Activated T-helper 2 cell treated with anti-CD3 and anti-CD28 coated beads, Interferon-gamma antibody, Interleukin-2, Interleukin-4, amounts not matched to agents 10 μg/mL and 5 μg/mL and 100 μg/mL, durations not matched to agents 14 hours and 24 hours and 36 hours (primary cell): ENCODE measurements at places on chromosomes 5 and 9.

- no peak overlapping the region for H3K27ac ChIP-seq
- no peaks in the 10 kb centered on the region for H3K27me3 ChIP-seq
- H3K36me3 ChIP-seq = peaks cover 23% of the 10 kb centered on the region
Observed at GRCh38 chr5:142156839-142157463, 48.4 kb downstream of the NDFIP1 start.

DNA sequence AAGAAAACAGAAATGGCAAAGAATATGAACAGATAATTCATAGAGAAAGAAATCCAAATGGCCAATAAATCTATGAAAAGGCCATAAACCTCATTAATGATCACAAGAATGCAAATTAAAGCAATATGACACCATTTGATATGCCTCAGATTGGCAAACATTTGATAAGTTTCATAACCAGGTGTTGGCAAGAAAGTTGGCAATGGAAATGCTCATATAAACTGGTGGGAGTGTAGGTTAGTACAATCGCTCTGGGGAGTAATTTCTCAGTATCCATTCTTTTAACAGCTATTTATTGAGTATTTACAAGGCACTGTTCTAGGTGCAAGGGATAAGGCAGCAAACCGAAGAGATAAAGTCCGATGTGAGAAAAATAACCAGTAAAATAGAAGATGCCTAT is 154.5 kb downstream of the TTLL11 start:
- no peaks in the 10 kb centered on the region for H3K4me1 ChIP-seq
- DNase-seq = no peak
- H3K36me3 ChIP-seq = no peaks in the 10 kb centered on the region

- no peaks in the 10 kb centered on the region for H3K4me1 ChIP-seq
- no peak for DNase-seq
- H3K4me3 ChIP-seq = no peak overlapping the region
- no peaks in the 10 kb centered on the region for H3K36me3 ChIP-seq
Observed at GRCh38 chr5:157447201-157447637, 12.8 kb upstream of the NIPAL4 start.

- no peak overlapping the region for H3K27ac ChIP-seq
- no peak for DNase-seq
- H3K27me3 ChIP-seq = peaks cover 62% of the 10 kb centered on the region
- H3K4me3 ChIP-seq = peak overlapping the region; percentile 79
Observed at GRCh38 chr5:69493396-69494133, 975 bp downstream of the OCLN start.

DNA sequence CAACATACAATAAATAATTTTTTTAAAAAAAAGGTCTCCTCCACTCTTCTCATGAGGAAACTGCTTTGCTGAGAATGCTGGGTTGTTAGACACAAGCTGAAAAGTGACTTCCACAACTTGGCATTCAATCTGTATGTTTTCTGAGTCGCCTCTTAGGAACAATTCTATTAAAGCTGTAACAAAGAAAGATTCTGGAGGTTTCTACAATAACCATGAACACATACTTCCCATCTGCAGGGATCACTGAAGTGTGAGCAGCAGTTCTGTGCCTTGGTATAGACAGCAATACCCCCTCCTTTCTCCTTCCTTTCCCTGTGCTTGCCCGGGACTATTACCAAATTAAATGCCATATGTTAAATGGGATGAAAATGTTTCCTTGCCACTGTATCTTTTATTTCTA is 1.5 kb downstream of the DIRAS2 start:
- DNase-seq = no peak
- no peaks in the 10 kb centered on the region for H3K4me1 ChIP-seq
- no peaks in the 10 kb centered on the region for H3K36me3 ChIP-seq
- peaks cover 55% of the 10 kb centered on the region for H3K27me3 ChIP-seq

DNA sequence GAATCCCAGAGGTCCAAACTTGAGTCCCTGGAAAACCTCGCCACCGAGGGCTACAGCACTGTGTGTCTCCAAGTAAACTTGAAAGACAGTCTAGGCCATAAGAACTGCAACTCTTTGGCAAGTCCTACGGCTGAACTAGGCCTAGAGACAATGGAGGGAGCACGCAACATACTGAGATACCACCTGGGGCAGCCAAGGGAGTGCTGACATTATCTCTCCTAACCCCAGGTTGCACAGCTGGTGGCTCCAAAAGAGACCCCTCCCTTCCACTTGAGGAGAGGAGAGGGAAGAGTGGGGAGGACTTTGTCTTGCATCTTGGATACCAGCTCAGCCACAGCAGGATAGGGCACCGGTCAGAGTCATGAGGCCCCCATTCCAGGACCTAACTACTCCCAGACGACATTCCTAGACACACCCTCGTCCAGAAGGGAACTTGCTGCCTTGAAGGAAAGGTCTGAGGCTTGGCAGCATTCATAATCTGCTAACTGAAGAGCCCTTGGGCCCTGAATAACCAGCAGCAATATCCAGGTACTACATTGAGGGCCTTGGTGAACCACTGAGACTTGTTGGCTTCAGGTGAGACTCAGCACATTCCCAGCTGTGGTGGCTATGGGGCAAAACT is 42.7 kb downstream of the AP3B1 start:
- H3K4me3 ChIP-seq = no peak overlapping the region
- H3K4me1 ChIP-seq = no peaks in the 10 kb centered on the region
- H3K36me3 ChIP-seq = peaks cover 48% of the 10 kb centered on the region
- no peak overlapping the region for H3K27ac ChIP-seq

DNA sequence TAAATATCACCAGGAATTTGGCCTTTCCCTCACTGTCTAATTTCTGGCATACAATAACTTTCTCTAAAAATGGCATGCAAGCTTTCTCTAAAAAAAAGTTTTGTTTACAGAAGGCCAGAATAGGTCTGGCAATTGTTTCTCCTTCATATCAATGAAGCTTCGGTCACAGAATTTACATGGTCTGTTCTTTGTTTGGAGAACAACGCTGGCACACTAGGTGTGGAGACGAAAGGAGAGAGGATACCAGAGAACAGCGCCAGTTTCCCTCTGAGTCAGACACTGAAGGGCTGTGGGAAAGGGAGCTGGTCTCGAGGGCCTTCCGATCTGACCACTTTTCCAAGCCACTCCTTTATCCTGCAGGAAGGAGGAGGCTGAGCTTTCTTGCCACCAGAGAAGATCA is 60.1 kb upstream of the ITGA1 start:
- H3K36me3 ChIP-seq = peaks cover 24% of the 10 kb centered on the region
- no peaks in the 10 kb centered on the region for H3K27me3 ChIP-seq
- peaks cover 62% of the 10 kb centered on the region for H3K4me1 ChIP-seq
- no peak overlapping the region for H3K4me3 ChIP-seq

- no peaks in the 10 kb centered on the region for H3K27me3 ChIP-seq
- H3K27ac ChIP-seq = no peak overlapping the region
- H3K4me3 ChIP-seq = no peak overlapping the region
- H3K36me3 ChIP-seq = no peaks in the 10 kb centered on the region
- no peaks in the 10 kb centered on the region for H3K4me1 ChIP-seq
Observed at GRCh38 chr5:103808464-103809106, 246.0 kb upstream of the NUDT12 start.

GRCh38 chr9:133768371-133768858 is 30.3 kb upstream of the SARDH start:
- no peak overlapping the region for H3K4me3 ChIP-seq
- H3K27me3 ChIP-seq = no peaks in the 10 kb centered on the region
- no peak overlapping the region for H3K27ac ChIP-seq

DNA sequence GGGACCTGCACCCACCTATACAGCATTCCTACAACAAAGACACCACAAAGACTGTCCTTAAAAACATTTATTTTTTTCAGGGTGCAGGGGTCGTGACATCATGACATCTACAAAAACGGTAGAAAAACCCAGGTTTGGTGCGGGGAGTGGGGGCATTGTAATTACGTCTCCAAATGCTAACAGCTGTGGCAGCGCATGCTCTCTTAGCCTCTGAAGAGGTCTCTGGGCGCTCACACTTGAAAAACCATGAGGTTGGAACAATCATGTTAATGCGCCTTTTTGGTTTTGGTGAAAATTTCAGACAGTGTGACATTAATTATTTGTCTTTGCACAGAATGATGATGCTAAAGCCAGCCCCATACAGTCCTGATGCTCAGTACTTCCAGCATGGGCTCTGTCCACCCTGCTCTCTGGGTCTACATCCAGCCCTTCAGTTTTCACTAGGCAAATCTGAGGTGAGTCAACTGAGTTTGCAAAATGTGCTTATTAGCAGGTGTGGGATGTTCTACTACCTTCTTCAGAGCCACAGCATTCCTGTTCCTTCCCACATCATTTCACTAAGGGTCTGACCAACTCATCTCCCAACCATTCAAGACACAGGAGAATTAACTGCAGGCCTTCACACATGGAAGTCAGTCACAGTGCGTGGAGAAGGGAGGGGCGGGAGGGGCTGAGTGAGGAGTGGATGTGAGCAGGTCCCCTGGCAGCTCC is 14.1 kb downstream of the ALDH1B1 start:
- no peaks in the 10 kb centered on the region for H3K36me3 ChIP-seq
- peaks cover 7% of the 10 kb centered on the region for H3K27me3 ChIP-seq
- DNase-seq = no peak
- no peak overlapping the region for H3K4me3 ChIP-seq
- H3K27ac ChIP-seq = no peak overlapping the region
- H3K4me1 ChIP-seq = no peaks in the 10 kb centered on the region

DNA sequence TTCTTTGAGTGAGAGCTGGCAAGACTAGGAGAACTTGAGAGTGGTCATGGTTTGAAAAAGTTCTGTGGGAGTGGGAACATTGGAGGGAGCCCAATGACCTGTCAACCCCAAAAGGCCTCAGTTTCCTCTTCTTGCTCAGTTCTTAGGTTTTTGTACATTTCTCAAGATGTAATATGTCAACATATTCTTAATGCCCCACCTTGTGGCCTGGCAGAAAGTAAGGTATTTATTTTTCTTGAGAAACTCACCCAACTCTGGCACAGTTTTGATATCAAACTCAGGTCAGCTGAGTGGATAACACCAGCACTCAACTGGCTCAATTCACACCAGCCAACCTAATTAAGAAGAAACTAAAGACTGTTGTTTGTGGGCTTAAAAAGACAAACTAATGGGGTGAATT is 123.0 kb upstream of the SLC27A6 start:
- no peaks in the 10 kb centered on the region for H3K4me1 ChIP-seq
- no peaks in the 10 kb centered on the region for H3K36me3 ChIP-seq
- no peak overlapping the region for H3K27ac ChIP-seq
- no peak overlapping the region for H3K4me3 ChIP-seq
- no peaks in the 10 kb centered on the region for H3K27me3 ChIP-seq
- DNase-seq = no peak

DNA sequence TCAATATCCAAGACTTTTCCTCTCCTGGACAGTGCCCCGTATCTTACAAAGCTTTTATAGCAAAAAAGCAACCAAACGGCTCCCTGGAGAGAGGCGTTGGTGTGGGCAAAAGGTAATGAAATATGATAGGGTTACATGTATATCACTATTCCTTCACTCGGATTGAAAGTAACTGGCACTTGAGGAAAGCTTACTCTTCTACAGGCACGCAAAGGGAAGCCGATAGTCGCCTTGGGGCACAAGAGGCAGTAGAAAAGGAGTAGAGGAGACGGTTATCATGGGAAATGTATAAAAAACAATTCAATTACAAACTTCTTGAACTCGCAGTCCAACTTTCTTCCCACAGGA is 1.1 kb downstream of the DIAPH1 start:
- DNase-seq = no peak
- H3K36me3 ChIP-seq = peaks cover 66% of the 10 kb centered on the region
- no peaks in the 10 kb centered on the region for H3K27me3 ChIP-seq
- H3K27ac ChIP-seq = peak overlapping the region; percentile 98

DNA sequence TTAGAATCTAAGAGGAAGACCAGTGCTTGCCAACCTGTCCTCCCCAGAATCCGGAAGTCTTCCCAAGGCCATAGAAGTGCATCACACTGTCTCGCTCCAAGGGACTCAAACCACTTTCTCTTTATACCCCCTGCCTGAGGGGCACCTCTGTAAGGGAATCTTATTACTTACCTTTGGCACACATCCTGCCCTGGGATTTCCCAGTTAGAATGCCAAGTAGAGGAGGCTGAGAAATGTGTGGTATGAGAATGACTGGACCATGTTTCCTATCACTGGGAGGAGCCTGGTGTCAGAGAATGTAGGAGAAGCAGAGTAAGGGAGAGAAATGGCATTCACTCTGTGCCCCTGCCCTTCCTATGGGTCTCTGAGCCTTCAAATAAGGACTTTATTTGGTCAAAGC is 85.8 kb downstream of the AOPEP start:
- H3K27me3 ChIP-seq = no peaks in the 10 kb centered on the region
- no peak overlapping the region for H3K4me3 ChIP-seq
- DNase-seq = no peak
- H3K36me3 ChIP-seq = peaks cover 6% of the 10 kb centered on the region
- no peak overlapping the region for H3K27ac ChIP-seq
- H3K4me1 ChIP-seq = peaks cover 3% of the 10 kb centered on the region

- H3K27ac ChIP-seq = no peak overlapping the region
- no peak overlapping the region for H3K4me3 ChIP-seq
- H3K36me3 ChIP-seq = no peaks in the 10 kb centered on the region
- DNase-seq = no peak
- H3K27me3 ChIP-seq = peaks cover 4% of the 10 kb centered on the region
Observed at GRCh38 chr9:105259731-105260612, 15.5 kb downstream of the SLC44A1 start.
